ENCODE measurements at places on chromosomes 7 and 10. TPM values are rescaled to one million over a fixed set of nuclear protein-coding genes. Genes with fewer than 3 reads are reported as not detected.

Gene CALML3
- not detected for total RNA-seq

Gene PRKG1
- 16.5 TPM for total RNA-seq

Gene STAG3
- 0.54 TPM for total RNA-seq

Gene SLC16A9
- 4.1 TPM for total RNA-seq

Gene NPC1L1
- total RNA-seq: under 0.01 TPM

Gene RADIL
- 1.0 TPM for total RNA-seq

Gene MKLN1
- total RNA-seq: 78.3 TPM

Gene CYP2W1
- total RNA-seq: under 0.01 TPM

Gene ANXA8
- 0.39 TPM for total RNA-seq

Gene OPN1SW
- not detected for total RNA-seq

Gene LIPF
- not detected for total RNA-seq

Gene FRMPD2
- total RNA-seq: not detected
